ENCODE measurements at places on chromosomes 13 and 19.

DNA sequence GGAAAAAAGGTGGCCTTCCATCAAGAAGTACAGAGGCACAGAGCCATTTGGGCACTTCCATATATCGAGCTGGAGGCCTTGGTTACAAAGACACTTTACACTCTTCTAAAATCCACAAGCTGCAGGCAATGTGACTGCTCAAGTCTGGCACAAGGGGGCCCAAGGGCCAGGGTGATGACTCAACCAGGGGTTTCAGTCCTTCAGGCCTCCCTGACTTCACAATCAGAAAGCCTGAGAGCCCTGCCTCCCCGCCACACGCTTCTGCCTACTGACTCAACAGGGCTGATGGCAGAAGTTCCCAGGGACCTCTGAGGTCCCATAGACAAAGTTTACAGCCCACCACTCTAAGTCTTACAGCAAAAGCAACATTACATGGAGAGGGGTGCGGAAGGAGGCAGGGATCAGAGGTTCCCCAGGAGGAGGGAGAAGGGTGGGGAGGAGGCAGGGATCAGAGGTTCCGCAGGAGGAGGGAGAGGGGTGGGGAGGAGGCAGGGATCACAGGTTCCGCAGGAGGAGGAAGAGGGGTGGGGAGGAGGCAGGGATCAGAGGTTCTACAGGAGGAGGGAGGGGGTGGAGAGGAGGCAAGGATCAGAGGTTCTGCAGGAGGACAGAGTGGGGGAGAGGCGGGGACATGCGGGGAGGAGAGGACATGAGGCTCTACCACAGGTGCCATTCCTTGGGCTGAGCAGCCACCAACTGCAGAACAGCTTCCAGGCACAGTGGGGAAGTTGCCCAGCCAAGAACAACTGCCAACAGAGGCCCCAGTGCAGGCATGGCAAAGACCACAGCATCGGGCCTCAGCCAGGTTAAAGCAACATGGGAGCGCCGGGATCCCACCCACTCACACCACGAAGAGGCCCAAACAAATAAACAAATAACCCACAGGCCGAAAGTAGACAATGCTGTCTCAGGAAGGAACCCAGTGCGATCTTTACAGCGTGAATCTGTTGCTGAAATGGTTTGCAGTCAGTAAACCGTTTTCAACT lies 52.0 kb downstream of the SLC7A1 start:
- DNase-seq: peak; percentile 39

DNA sequence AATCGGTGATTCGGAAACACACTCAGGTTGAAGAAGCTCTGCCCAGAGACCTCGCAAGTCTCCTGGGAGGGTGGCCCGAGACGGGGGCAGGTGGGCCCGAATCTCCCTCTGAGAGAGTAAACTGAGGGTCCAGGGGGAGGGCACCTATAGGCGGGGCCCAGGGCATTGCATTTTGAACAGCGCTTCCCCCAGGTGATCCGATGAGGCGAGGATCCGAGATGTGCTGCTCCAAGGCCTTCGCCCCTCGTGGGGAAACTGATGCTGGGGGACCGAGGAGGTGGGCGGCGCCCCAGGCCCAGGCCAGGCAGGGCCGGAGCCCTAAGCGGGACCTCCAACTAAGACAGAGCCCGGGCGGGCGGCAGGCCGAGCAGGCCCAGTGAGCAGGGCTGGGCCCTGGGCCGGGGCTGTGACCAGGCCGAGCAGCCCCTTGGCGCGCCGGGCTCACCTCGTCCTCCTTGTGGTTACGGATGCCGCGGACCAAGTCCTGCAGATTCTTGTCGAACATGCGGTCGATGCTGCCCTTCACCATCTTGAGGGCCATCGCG lies 500 bp downstream of the AP3D1 start:
- no peak for DNase-seq

GRCh38 chr19:58385891-58386575 lies 1.0 kb upstream of the RPS5 start:
- DNase-seq: no peak

GRCh38 chr19:39017026-39017425 lies 15.3 kb downstream of the FBXO27 start:
- no peak for DNase-seq

DNA sequence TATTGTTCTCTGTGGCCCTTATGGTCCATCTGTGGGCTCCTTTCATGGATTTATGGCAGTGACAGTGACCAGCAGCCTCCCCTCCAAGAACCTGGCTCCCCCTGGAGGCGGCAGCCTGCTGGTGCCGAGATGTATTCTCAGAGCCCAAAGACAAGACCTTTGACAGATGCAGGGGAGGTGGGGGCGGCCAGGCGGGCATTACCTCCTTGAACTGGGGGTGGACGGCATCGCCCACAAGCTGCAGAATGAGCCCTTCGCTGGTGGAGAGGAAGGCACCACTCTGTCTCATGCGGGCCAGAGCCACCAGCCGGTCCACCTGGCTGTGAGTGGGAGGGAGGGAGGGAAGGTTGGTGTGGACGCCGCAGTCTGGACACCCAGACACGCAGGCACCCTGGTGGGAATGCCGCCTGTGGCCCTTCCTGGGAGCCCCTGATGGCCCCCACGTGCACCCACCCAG lies 6.6 kb downstream of the ISOC2 start:
- DNase-seq: no peak

GRCh38 chr13:99418103-99418842 lies 83.0 kb upstream of the TM9SF2 start:
- no peak for DNase-seq

DNA sequence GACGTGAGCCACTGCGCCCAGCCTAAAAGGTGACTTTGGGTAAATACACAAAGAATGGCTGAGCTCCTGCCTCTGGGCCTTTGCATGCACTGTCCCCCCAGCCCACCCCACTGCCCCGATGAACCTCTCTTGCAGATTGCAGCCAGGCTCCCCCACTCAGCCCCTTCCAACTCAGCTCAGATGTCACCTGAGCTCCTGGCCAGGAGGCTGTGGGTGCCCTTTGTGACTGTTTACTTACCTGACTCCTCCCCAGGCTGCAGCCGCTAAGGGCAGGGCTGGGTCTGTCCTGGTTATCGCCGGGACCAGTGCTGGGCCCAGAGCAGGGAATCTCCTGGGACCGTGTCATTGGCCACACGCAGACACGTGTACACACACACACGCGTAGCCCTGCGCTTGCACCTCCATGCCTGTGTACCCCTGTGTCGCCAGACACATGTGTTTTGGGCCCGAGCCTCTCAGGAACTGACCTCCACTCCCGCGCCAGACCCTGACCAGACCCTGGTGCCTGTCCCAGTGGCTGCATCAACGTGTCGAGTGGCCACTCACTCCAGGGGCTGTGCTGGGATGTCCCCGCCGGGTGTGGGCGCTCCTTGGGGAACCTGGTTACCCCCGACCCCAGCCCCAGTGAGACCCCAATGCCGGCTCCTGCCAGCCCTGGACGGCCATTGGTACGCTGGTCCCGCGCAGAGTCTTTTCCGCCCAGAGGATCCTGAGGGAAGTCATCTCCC lies 18.7 kb downstream of the EFNA2 start:
- DNase-seq: no peak

GRCh38 chr19:16889366-16889882 lies 625 bp downstream of the F2RL3 start:
- no peak for DNase-seq

GRCh38 chr13:59178344-59178743 lies 985.4 kb downstream of the DIAPH3 start:
- no peak for DNase-seq

DNA sequence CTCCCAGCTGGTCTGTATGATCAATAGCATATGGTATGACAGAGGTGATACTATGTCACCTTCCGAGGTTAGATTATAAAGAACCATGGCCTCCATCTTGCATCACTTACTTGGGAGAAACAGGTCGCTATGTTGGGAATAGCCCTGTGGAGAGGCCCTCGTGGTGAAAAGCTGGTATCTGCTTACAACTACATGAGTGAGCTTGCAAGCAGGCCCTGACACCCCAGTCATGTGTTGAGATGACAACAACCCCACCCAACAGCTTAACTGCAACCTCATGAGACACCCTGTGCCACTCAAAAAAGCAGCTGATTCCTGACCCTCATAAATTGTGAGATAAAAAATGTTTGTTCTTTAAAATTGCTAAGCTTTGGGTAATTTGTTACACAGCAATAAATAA lies 18.8 kb downstream of the MTRF1 start:
- no peak for DNase-seq

DNA sequence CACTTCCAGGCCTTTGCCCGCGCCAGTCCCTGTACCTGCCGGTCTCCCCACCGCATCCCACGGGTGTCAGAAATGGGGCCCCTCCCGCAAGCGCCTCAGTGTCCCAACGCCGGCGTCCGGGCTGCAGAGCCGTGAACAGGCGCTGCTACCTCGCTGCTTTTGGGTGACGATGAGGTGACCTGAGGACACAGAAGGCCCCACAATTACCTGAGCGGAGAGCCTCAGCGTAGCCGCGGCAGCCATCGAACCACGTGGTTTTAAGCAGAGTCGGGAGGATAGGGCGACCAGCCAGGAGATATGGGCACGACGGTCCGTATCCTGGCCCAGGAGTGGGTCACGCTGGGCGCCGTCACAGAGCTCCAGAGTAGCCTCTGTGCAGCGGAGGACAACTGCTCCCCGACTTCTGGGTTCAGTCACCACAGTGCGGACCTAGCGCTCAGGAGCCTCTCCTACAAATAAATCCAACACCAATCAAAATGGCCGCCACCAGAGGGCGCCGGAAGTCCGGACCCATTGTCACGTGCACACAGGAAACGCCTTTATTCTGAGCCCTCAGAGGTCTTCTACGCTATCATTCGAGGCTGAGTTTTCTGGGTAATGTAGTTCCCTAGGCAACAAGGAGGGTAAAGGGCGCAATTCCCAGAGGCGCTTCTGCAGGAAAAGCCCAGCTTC lies at the start of gene ZNF814:
TSS of gene ZNF814 (minus strand) at position 478 of the 672 bp plus-strand sequence. CDS start at position 243, 235 bp downstream.
- DNase-seq: no peak

DNA sequence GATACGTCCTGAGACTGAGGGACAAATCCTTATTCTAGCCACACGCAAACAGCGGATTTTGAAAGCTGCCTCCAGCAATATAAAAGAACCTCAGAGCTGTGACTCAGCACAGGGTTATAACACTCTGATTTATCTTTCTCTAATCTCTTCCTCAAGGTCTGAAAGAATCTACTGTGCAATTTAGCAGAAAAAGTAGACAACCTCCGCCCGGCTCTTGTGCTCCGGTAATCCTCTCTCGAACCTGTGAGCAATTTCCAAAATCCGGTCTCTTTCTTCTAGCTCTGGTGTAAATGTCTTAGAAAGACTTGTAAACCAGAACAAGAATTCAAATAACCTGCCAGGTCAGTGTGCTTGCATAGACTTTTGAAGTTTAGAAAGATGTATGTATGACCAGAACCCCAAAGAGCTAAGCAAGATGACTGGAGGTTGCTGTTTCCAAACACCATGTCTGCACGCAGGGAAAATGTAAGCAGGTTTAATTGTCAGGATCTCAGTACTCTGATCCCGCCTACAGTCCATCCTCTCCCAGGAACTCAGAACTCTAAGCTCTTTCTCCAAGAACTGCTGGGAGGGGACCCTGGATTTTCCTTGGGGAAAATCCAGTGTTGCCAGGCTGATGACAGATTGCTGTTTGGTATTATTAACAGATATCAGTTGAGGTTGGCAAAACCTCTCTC lies 338.1 kb downstream of the RFC3 start:
- peak; percentile 54 for DNase-seq

DNA sequence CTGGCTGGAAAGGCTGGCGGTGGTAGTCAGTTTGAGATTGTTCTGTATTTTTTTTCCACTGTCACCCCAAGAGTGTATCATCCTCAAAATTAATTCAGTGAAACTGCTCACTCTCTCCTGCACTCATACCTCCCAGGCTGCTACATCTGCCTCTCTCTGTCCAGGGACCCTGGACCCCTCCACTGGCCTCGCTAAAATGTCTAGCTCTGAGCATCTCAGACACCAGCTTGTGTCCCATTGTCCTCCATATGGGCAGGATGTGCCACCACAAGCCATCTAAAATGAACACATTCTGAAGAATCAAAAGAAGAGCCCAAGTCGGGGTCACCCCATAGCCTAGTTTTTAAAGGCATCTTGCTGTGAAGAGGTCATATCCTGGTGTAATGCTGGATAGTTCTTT lies 345.5 kb upstream of the TSHZ3 start:
- DNase-seq: no peak

GRCh38 chr13:30065181-30065580 lies 214.8 kb upstream of the UBL3 start:
- DNase-seq: peak; percentile 15

GRCh38 chr13:25771202-25771601 lies 280.6 kb downstream of the SHISA2 start:
- no peak for DNase-seq

DNA sequence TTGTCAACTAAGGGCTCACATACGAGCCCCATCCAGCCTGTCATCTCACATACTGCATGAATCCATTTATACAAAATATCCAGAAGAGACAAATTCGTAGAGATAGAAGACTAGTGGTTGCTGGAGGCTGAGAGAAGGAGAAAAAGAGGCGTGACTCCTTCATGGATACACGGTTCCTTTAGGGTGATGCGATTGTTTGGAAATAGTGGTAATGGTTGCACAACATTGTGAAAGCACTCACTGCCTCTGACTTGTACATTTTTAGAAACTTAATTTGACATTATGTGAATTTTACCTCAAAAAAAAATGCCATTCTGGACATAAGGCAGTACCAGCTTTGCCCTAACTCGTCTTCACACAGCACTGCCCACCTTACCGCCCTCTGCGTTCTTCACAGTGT lies 27.3 kb downstream of the IGFL1 start:
- DNase-seq: no peak

GRCh38 chr19:50427997-50428425 lies 4.7 kb upstream of the MYBPC2 start:
- no peak for DNase-seq

DNA sequence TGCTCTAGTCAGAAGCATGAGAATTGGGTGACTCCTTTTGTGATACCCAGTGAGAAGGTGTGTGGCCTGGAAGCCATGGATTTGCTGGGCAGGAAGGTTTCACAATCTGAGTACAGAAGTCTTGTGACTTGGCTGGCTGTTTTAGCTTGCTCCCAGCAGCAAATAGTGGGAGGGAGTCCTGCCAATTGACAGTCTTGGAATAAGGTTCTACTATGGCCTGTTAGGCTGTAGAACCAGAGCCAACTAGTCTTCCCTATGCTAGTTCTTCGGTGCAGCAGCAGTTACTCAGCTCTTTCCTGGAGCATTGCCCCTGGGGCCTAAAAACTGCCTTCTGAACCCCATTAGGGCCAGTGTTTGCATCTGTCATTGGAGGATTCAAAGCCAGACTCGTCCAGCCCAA lies 1935.4 kb upstream of the PCDH20 start:
- DNase-seq: no peak

Data from RCC 7860 (cell line).